AG08396 (cell line): ENCODE measurements at places on chromosomes 5 and 9.

DNA sequence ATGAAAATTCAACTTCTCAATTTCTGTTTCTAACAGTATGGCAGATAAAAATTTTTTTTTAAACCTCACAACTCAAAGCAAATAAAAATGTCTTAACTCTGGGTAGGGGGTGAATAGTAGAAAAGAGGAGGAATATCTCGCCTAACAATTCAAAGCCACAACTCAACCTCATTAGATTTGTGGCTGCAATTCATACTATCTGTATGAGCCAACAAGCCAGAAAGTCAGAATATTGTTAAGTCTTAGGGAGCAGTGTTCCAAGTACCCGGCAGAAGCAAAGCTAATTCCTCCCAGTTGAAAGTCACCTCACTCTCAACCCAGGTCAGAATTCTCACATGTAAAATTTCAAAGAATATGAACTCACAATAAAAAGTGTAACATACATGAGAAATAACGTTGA is 15.0 kb downstream of the PJA2 start:
- no peak for DNase-seq

- no peak for DNase-seq
These were observed 30.7 kb upstream of the CCNB1 start for GRCh38 chr5:69136293-69136692.

DNA sequence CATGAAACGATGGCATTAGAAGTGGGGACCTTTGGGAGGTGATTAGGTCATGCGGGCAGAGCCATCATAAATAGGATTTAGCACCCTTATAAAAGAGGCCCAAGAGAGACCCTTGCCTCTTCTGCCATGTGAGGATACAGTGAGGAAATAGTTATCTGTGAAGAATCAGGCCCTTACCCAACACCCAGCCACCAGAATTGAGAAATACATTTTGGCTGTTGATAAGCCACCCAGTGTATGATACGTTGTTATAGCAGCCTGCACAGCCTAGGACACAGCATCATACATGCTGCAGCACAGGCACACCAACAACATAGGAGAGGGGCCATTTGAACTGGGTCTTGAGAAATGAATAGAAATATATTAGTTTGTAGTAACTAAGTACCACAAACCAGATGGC is 8.0 kb upstream of the MAMDC2 start:
- DNase-seq = no peak

- peak; percentile 87 for DNase-seq
These were observed 118.1 kb upstream of the SMIM23 start for GRCh38 chr5:171667341-171668096.

GRCh38 chr9:118281772-118282171 is 577.6 kb downstream of the TLR4 start:
- DNase-seq = no peak
